Activated CD8-positive, alpha-beta memory T cell treated with anti-CD3 and anti-CD28 coated beads for 1 hour (primary cell): ENCODE measurements at places on chromosomes 3 and 15.

GRCh38 chr3:106130384-106131198 is 261.8 kb upstream of the CBLB start:
- DNase-seq, result no peak

GRCh38 chr15:90259524-90259923 is 5.9 kb upstream of the NGRN start:
- DNase-seq, result no peak

DNA sequence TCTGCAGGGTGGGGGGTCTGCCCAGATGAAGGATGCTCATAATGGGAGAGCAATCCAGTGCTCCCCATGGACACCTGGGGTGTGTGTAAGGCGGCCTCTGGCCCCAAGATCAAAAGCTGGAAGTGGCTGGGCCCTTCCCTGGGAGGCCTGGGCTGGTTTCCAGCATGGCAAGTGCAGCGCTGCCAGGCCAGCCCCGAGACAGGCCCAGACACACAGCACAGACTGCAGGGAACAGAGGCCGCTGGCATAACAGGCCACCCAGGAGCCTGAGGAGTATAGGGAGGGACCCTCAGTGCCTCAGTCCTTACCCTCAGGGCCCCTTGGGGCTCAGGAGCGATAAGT is 10.0 kb downstream of the ITPKA start:
- DNase-seq, result no peak

DNA sequence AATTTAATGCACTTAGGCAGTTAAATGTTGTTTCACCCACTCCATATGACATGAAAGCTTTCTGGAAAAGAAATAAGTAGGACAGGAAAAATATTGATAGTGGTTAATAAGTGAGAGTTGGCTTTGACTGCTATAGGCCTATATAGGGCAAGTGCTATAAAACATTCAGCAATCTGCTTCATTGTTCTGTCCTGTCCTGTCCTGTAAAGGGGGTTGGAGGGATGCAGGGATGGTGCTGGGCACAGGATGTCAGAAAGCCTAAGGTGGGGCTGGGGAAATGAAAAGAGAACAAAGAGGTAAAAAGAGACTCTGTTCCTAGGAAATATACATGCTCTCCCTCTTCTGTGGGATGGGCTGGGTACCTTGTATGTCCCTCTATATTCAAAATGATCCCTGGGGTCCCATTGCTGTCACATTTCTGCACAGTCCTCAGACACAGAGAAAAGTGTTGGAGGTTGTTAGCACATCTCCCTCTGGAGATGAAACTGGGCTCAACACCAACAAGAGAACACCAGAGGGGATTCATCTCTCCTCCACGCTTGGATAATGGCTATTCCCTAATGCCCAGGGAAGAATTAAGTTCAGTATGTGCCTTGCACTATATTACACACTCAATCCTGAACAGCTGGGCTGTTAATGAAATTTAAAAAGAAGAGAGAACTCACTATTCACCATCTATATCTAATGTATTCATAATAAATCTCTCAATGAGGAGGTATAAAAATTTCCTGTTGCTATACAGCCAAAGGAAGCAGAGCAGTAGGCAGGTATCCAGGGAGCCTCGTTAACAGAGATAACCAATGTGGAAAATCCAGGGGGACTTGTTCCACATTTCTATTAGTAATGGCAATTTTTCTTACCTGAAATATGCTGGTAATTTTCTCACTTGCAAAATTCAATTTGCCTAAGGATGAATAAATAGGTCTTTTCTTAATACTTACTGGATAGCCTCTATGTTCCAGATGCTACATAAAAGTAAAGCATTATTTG is 108.1 kb upstream of the ZBED2 start:
- no peak for DNase-seq

GRCh38 chr3:81214631-81215030 is 546.8 kb downstream of the GBE1 start:
- no peak for DNase-seq

- DNase-seq, result no peak
Observed at GRCh38 chr3:41182504-41183059, 16.7 kb upstream of the CTNNB1 start.

DNA sequence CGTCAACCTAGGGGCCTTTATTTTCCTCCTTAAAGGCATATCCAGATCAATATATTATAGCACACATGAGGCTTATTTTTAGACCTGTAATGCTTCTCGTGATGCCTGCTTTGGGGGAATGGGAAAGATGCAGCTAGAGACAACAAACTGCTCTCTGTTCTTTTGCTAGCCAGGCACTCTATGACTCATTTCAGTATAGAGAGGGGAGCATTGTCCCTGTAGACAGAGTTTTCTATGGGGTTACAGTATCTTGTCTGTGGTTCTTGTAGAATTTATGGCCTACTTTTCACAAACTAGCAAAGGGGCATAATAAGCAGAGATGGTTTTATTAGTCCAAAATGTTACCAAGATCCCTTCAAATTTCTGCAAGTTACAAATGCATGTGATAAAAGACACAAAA is 305.6 kb downstream of the LSAMP start:
- no peak for DNase-seq

GRCh38 chr3:69972672-69973071 is 26.9 kb upstream of the SAMMSON start:
- no peak for DNase-seq

- no peak for DNase-seq
Observed at GRCh38 chr3:146650691-146651442, 45.7 kb upstream of the PLSCR5 start.

- no peak for DNase-seq
Observed at GRCh38 chr15:26157081-26157480, 294.0 kb upstream of the ATP10A start.

DNA sequence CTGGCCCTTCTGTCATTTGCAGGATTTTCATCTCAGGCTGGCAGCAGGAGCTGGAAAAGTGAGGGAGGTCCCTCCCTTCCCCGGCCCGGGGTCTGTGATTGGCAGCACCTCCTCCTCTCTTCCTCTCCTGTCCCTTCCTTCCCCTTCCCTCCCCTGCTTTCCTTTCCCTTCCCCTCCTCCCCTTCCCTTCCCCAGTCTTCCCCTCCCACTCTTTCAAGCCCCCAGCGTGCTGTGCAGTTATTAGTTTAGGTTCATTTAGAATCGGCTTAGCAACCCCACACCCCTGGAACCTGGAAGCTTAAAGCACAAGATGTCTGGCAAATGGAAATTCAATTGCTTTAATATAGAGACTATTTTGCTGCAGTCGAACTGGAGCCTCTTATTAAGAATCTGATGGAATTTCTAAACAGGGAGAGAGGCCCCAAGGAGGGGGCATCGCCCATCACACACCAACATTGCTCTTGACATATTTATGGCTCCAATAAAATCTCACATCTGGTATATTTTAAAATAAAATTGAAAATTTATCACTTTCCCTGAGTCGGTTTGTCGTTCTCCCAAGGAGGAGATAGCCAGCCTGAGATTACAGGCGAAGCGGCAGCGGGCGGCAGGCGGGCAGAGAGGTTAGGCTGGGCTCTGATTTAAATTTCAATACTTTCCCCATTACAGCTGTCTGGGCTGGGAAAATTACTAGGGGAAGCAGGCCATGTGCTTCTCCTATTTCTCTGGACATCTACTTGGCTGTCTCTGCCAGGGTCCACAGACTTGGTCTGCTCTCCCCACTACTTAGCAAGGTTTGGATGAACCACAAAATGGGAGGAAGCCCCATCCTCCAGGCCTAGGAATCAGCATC is 98.9 kb downstream of the LINGO1 start:
- no peak for DNase-seq

- no peak for DNase-seq
Observed at GRCh38 chr3:52436500-52437149, 8.3 kb downstream of the SEMA3G start.

- DNase-seq, result no peak
Observed at GRCh38 chr3:78791753-78792152, 976.0 kb downstream of the ROBO1 start.

DNA sequence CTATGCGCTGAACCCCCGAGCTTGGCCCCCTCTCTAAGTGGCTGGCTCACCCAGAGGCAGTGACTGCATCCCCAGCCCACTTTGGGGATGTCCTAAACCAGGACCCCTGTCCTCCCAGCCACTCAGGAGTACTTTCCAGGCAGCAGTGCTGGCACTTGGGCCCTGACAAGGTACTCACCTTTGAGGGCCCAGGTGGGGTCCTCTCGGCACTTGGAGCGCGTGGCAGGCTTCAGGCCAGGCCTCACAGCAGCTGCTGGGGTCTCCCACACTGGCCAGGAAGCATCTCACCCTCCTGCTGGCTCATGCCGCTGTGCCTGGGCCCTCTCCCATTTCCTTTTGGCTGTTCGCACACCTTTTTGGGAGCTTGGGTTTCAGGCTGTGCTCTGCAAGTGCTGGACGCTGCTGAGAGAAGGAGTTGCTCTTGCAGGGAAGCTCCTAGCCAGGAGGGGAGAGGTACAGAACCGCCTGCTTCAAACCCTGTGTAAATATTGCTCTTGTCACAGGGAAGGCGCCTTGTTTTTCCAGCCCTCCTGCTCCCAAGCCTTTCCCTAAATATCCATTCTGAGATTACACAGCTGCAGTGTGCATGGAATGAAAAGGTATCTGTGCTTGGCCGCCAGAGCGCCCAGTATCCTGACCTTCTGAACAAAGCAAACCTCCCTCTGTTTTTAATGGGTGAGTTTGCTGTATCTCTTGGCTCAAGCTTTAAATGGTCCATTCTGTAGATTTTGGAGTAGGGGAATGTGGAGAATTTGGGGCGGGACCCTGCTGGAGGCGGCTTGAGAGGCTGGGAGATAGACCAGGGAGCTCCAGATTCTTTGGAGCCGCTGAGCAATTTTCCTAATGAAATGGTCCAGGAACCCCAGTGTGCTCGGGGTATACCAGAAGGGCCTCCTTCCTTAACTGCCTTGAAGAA is 45.6 kb downstream of the DNASE1L3 start:
- DNase-seq, result no peak

GRCh38 chr3:172303181-172303580 is 145.1 kb downstream of the GHSR start:
- no peak for DNase-seq

GRCh38 chr3:62467966-62468722 is 94.8 kb upstream of the FEZF2 start:
- DNase-seq, result no peak

DNA sequence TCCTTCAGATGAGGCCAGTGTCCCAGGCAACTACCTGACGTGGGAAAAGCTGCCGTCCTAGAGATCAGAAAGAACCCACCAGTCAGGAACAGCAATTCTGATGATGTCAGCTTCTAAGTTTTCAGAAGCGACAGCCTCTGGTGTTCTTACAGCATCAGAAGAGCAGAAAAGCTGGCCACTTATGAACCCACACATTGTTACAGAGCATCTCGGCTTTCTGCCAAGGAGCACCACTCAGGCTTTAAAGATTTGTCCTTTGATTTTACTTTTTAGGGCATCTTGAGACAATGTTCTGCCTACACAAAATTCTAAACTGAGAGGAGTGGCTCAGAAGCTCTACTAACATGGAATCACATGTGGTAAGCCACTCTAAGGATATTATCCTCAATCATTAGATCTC is 49.7 kb upstream of the BOC start:
- no peak for DNase-seq

DNA sequence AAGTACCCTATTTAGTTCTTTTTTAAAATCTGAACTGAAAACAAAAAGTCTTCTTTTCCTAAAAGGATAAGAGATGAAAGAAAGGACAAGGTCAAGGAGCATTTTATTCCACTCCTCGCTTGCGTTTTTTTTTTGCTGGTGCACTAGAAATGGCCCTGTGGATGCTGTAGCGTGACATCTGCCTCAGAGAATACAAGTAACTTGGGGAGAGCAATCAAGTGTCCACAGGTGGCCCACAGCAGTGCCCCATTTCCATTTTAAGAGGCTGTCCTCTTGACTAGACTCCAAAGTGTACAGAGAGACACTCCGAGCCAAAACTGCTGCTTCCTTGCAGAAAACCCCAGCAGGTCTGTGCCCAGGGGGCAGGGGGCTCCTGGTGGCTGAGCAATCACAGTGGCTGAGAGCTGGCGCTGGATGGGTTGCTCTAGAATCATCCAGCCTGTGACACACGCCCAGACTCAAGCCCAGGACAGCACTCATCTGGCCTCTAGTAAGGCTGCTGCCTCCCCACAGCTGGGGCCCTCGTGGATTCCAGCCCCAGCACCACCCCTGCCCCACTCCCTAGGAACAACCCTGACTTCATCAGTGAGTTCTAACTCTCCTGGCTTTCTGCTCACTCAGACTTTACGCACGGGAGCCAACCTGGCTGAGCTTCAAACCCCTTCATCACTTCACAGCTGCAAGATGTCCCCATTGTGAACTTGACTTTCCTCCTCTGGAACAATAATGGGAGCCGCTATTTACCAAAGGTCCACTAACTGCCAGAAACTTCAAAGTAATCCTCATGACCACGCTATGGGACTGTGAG is 71.1 kb upstream of the SPATA12 start:
- DNase-seq, result no peak

DNA sequence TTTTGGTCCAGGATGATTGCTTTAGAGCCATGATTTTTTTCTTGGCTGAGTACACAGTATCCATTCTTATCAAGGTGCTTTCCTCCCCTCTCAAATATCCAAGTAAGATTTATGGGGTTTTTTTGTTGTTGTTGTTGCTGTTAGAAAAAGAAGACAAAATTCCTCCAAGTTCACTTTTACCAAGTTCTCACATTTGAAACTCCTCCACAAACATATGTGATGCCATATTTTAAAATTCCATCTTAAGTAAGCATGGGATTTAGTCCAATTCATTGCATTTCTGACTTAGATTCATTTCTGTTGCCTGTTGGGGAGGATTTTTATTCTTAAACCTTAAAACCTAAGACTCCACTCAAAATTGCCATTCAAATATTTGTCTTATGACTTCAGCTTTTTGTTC is 128.6 kb upstream of the SPATA12 start:
- DNase-seq, result no peak

DNA sequence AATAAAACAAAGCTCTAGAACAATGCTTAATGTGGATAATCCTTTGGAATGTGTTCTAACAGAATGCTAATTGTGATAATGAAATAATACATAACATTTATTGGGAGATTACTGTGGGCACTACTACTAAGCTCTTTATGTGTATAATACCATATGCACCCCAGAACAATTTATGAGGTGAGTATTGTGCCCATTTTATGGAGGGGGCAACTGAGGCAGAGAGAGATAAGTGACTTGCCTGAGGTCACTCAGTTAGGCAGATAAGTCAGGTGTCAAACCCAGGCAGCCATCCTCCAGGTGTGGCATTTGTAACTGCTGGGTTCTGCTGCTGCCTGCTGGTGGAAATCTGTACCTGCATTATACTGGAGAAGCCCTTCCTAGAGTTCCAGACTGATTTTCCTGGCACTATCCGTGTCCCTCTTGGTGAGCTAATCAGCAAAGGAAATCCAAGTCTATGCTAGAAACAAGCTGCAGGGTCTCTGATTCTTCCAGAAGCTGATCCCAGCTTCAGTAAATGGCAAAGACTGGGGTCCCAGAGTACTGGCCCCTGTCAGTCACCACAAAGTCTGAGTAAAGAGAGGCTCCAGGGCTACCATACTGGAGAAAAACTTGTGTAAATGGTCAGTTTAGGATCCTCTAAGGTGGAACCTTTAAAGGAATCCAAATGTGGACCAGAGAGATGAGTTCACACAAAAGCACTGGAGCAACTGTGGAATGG is 22.6 kb upstream of the RBP1 start:
- DNase-seq, result no peak

- DNase-seq, result no peak
Observed at GRCh38 chr3:72679540-72680198, 168.6 kb downstream of the SHQ1 start.

GRCh38 chr3:60989626-60990441 is 261.4 kb downstream of the FHIT start:
- DNase-seq, result no peak

GRCh38 chr3:42497009-42497731 is 5.3 kb upstream of the VIPR1 start:
- no peak for DNase-seq

- no peak for DNase-seq
Observed at GRCh38 chr3:64798316-64798715, 110.5 kb upstream of the ADAMTS9 start.

GRCh38 chr3:139655909-139656595 is 21.7 kb downstream of the NMNAT3 start:
- no peak for DNase-seq
